ENCODE measurements at places on chromosomes 2 and 18.

DNA sequence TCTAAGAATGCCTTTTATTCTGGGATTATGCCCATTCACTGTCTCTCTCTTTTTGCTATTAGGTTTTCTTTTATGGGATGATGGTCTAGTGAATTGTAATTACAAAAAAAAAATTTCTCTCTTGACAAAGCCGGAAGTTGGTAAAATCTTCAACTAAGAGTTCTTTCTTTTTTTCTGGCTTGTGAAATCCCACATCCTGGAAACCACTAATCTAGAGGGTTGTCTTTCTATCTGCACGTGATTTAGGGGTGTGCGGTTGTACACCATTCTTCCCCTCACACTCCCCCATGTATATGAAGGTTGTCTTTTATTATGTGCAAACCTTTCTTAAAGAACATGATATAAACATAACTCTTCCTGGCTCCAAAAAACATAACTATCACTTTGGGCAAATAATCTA, 52.0 kb downstream of the GATA6 start:
- DNase-seq: no peak

- no peak for DNase-seq
Measured at GRCh38 chr2:191173206-191173605, 22.4 kb upstream of the STAT4 start.

DNA sequence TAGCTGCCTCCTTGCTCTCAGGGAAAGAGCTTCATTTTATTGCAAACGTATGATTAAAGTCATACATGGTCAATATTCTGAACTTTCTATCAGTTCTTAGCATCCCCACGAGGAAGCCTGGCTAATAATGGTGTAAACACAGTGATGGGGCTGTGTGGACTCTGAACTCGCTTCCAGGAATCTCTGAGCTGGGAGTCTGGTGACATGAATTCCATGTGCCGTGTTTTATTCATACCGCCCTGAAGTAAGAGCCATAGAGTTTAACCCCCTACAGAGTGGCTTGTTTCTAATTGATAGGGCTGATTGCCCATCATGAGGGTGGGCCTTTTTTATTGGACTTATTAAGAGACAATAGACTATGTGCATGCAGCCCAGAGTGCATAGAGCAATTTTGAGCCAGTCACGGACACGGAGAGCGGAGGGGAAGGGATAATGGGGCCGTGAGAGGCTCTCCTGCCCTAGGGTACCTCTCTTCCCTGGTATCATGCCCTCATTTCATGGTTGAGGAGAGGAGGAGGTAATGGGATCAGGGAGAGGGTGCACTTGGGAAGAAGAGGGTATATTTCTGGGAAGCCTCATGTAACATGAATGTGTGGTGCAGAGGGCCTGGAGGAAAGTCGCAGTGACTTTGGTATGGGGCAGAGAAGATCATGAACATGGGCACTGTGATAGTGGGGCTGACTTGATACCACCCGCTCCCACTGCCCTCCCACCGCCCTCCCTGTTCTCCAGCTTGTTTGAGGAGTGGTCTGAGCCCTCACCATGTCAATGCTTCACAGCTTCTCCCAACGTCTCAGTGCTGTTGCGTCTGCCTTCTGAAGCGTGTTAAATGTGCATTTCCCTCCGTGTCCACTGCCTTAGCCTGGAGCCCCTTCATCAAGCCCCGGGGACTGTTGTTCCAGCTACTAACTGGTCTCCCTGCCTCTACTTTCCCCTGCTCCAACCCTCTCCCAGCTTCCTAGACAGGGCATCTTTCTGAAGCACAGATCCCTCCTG, 73.2 kb downstream of the IL1R2 start:
- DNase-seq: no peak

DNA sequence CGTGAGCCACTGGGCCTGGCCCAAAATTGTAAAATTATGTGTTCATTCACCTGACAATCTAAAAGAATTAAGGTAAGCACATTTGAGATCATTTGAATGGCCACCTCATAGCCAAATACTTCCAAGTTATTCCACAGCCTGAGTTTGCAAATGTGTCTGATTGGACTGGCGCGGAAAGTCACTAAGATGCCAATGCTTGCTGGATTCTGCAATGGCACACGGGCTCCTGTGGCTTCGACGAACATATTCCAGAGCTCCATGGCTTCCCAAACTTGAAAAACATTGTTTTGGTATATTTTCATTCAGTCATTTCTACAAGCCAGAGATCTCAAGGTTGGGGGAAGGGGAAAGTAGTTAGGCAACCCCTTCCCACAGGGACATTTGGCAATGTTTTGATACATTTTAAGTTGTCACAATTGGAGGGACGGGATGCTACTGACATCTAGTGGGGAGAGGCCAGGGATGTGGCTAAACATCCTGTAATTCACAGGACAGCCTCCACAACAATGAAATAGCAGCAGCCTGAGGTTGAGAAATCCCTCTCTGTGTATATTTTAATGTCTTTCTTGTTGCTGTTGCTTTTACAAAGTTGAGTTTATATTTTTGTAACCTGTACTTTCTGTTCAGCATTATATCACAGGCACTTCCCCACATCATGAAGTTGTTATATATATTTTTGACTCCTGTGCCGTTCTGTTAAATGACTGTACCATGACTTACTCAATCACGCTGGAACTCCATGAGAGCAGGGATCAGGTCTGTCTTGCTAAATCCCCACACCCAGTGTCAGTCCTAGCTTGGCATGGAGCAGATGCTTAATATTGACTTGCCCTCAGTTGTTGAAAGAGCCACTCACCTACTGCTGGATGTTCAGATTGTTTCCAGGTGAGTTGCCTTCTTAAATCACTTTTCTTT, 56.9 kb downstream of the COL4A4 start:
- DNase-seq: peak; percentile 11

DNA sequence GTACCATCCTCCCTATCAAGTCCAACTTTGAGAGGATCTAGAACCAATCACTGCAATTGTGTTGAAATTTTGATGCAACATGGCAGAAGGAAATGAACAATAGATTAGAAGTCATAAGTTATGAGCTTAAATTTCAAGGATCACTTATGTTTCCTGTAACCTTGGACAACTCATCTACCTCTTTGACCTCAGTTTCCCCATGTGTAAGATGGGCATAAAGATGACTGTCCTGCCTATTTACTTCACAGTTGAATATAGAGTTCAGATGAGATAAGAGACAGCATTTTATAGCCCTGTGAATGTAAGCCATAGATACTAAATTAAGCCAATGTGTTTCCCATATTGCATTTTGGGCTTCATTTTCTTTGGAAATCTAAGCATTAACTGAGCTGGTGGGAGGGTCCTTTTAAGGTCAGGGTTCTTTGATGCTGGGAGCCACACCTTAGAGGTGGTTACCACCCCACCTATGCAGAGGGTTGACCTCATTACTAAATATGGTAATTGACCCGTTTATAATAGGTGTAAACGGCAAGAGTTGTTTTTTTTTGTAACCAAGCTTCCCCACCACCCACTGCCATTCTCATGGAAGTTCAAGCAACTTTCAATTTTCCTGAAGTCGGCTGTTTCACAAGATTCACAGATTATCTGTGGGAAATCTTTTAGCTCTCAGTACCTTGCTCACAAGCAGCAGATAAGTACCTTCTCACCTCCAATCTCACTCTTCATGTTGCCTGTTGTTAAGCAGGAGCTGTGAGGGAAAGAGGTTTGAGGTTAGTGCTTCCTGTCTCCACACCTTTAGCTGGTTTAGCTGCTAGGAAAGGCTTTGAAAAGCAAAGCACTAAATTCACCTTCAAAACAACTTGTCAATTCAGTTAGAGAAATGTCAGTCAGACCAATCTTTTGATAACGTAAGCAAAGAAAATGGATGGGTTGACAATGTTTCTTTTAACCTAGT, 13.3 kb downstream of the CD28 start:
- DNase-seq: no peak

- DNase-seq: no peak
Measured at GRCh38 chr2:127627740-127628571, 18.0 kb upstream of the GPR17 start.

DNA sequence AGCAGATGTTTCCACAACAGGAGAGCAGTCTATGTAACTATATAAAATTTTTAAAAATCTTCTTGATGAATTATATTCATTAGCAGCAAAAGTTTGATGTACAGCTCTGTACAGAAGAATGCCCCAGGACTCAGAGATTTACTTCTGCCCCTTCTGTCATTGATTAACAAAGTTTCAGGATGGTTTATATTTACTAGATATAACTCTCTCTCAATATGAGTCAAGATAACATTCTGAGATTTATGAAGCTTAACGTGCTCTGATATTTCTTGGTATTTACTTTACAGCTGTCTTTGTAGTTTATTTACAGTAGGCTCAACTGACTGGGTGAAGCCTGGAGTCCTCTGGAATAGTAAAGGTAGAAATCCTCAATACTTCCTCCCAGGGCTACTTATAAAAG, 93.6 kb upstream of the HNMT start:
- no peak for DNase-seq

GRCh38 chr18:45801416-45802004, 24.0 kb upstream of the SIGLEC15 start:
- no peak for DNase-seq

DNA sequence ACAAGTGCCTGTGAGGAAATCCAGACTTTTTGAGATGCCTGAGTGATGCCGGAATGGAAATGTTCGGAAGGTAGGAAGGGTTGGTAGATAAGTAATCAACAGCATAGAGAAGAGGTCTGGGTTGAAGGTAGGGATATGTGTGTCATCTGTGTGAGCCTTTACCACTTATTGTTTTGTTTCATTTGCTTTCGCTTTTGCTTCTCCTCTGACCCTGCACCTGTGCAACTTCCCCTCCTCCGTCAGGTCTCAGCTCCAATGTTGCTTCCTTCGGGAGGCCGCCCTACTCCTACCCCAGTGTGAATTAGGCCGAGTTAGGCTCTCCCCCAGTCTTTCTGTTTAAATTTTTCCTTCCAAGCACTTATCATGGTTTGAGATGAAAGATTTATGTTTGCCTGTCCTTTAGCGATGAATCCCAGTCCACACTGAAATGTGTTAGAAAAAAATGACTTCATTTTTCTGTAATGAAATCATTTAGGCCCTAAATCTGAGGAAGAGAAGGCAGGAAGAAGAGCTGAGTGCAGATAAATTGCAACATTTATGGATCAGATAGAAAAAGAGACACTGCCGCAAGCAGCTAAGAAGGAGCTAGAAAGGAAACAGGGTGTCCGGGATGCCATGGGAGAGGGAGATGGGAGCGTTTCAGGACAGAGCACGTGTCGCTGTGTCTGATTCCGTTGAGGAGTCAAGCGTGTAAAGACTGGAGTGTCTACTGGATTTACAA, 139.6 kb upstream of the PELI1 start:
- no peak for DNase-seq

GRCh38 chr2:200578778-200579177, 7.0 kb upstream of the AOX1 start:
- DNase-seq: no peak

DNA sequence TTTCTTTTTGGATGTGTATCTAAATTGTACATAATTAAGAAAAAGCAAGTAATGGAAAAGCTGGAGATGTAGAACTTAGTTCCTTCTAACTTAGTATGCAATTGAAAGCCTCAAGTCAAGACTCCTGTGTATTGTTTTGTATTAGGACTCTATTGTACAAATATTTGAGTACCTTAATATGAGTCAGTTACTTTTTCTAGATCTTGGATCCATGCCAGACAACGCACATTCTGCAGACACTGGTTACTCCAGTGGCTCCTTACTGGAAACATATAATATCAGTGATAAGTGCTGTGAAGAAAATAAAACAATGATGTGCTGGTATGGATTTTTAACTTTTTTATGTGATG, 1.5 kb downstream of the SLC39A10 start:
- DNase-seq: no peak

GRCh38 chr2:237818066-237818473, 19.5 kb downstream of the RBM44 start:
- DNase-seq: no peak

- no peak for DNase-seq
Measured at GRCh38 chr2:53740170-53740569, 27.4 kb upstream of the CHAC2 start.

DNA sequence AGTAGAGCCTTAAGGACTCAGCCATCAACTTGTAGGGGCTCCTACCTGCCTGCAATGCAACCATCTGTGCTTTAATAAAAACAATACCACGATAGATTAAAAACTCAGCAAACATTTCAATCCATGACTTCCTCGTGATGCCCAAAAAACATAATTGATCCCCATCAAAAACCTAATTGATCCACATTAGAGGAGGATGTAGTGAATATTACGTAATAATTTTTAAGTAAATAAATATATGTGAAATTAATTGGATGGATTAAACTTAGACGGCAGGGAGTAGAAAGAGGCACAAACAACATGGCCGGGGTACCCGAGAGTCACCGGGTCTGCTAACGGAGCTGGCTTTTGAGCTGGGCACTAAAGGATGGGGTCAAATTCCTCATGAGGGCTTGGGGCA, 87.3 kb downstream of the ARL4C start:
- no peak for DNase-seq

DNA sequence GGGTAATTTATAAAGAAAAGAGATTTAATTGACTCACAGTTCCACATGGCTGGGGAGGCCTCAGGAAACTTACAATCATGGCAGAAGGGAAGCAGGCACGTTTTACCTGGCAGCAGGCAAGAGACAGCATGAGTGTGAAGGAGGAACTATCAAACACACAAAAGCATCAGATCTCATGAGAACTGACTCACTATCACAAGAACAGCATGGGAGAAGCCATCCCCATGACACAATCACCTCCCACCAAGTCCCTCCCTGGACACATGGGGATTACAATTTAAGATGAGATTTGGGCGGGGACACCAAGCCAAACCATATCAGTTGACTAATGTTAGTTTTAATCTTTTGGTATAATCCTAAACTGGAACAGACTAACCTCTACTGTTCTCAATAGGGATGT, 49.1 kb upstream of the CPO start:
- no peak for DNase-seq

- DNase-seq: no peak
Measured at GRCh38 chr18:14999085-14999975, 251.4 kb downstream of the ANKRD30B start.

DNA sequence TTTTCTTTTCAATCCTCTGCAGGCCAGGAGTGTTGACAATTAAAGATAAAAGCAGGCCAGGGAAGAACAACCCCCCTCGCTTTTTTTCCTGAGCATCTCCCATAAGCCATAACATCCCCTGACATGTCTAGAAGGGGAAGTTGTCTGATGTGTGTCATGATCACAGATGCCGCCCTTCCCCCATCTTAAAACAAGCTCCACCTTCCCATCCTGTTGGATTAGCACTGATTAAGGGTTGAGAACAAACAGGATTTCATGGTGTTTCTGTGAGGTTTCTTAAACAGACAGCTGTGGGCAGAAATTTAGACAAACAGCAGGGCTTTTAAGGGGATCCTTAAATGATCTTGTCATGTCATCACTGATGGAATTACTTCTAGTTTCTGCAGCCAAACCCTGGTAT, 59.4 kb upstream of the UPP2 start:
- no peak for DNase-seq

- no peak for DNase-seq
Measured at GRCh38 chr2:75892490-75892889, 181.8 kb upstream of the GCFC2 start.

Measured in stimulated activated CD4-positive, alpha-beta T cell treated with anti-CD3 and anti-CD28 coated beads, Interleukin-12 subunit alpha, Interleukin-12 subunit beta, amount 100 ng/mL, for 4 hours (primary cell).